ENCODE measurements at places on chromosomes 7 and 10. TPM values are rescaled to one million over a fixed set of nuclear protein-coding genes. Genes with fewer than 3 reads are reported as not detected.

- DNase-seq, result no peak
These were observed 149.4 kb downstream of the SNX10 start for GRCh38 chr7:26441002-26441521.

DNA sequence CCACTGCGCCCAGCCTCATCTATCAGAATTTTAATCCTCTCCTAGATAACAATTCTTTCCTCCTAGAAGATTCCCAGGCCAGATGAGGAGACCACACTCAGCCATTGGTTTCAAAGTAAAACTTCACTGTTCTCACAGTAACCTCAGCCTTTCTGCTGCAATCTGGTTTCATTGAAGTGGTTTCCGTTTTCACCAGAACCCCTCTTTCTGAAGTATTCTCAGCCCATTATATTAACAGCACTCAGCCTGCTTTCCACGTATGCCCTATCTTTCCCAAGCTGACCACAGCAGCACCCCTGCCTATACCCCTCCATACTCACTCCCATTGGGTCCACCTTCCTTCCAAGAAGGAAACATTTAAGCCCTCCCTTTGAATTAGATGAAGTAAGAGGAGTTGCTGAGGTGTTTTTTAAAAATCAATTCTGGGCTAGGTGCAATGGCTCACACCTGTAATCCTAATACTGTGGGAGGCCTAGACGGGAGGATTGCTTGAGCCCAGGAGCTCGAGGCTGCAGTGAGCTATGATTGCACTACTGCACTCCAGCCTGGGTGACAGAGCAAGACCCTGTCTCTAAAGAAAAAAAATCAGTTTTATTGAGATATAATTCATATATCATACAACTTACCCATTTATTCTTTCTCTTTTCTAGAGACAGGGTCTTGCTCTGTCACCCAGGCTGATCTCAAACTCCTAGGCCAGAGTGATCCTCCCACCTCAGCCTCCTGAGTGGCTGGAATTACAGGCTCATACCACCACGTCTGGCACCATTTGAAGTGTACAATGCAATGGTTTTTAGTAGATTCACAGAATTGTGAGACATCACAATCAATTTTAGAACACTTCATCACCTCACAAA lies 11.3 kb downstream of the PLAU start:
- no peak for DNase-seq

DNA sequence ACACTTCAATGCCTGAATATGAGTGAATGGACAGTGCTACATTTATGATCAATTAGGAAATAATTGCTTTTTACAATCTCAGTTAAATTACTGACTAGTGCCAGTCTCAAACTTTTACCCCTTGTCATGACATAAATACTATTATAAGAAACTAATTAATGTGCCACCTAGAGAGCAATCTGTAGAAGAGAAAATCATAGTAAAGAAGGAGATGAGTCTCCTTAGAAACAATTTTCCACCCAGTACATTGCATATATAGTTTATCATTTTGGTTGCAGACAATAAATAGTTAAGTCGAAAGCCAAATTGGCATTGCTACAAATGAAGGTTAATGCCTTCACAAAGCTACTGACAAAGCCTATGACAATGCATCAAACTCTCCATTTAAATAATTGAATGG lies 68.6 kb downstream of the SLC13A1 start:
- no peak for DNase-seq

- no peak for DNase-seq
These were observed 305.0 kb upstream of the LRGUK start for GRCh38 chr7:133822001-133822641.

DNA sequence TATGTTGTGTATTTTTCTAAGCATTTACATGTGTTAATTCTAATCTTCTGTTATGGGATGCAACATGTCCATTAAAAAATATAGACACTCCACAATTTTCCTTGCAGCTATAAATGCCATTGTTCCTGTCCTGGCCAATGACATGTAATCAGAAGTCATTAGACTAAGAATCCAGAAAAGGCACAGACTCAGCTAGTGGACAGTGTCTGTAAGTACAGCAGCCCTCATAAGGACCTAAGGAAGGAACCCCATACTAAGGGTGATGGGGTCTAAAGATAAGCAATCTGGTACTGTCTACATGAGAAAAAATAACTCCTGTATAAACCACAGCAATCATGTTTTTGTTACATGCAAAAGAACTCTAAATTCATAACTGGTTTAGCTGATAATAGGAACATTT lies 115.9 kb downstream of the GPR85 start:
- no peak for DNase-seq

DNA sequence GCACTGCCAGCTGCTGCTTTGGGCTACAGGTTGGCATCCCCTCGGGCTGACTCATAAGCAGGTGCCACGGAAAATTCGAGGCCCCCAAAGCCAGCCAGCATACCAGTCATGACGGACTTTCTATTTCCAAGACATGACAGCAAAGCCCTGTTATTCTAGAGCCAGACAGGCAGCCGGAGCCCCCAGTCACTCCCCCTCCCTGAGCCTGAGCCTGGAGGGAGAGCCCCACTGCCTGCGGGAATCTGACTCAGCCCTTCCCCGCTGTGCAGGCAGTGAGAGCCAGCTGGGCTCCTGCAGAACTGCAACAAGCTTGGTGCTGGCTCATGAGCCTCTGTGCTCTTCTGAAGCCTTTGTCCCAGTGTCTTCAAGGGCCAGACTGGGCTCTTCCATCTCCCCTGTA lies 15.8 kb downstream of the BTBD16 start:
- peak; percentile 62 for DNase-seq

DNA sequence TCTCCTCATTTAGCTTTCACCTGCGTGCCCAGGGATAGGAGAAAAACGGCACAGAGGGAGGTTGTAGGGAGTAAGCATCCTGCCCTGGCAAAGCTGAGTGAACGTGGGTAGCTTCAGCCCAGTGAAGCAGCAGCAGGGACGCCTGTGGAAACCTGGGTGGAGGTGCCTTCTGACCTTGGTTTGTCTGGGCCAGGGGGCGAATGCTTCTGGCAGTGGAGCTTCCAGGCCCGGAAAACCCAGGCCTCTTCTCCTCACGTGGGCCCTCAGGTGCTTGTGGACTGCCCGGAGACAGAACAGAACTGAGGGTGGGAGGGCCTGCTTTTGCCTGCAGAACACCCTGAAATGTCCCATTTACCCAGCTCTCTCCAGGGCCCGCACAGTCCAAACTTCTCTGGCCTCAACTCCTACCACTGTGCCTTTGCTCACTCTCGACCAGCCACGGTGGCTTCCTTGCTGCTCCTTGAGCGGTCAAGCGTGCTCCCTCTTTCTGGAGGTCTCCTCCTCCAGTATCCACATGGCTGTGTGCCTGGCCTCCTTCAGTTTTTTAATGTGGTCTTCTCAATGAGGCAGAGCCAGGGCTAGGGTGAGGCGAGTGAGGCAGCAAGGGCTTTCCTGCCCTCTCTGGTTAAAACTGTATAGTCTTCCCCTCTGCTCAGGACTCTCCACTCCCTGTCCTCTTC lies 62.4 kb downstream of the TMEM209 start:
- DNase-seq, result no peak

DNA sequence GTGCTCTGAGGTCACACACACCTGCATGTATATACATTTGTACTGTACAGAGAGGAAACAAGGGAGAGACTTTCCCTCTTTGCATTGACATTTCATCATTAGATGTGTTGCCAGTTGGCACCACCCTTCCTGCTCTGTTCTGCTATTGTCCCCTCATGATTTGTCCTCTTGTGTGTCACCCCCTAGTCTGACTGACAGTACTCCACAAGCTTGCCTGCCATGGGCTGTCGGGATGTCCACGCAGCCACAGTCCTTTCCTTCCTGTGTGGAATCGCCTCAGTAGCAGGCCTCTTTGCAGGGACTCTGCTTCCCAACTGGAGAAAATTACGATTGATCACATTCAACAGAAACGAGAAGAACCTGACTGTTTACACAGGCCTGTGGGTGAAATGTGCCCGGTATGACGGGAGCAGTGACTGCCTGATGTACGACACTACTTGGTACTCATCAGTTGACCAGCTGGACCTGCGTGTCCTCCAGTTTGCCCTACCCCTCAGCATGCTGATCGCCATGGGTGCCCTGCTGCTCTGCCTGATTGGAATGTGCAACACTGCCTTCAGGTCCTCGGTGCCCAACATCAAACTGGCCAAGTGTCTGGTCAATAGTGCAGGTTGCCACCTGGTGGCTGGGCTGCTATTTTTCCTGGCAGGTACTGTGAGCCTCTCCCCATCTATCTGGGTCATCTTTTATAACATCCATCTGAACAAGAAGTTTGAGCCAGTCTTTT lies 9.4 kb downstream of the CLDN12 start:
- DNase-seq, result peak; percentile 29

GRCh38 chr7:99997545-99998137 lies 17.8 kb upstream of the ZKSCAN1 start:
- DNase-seq, result no peak

DNA sequence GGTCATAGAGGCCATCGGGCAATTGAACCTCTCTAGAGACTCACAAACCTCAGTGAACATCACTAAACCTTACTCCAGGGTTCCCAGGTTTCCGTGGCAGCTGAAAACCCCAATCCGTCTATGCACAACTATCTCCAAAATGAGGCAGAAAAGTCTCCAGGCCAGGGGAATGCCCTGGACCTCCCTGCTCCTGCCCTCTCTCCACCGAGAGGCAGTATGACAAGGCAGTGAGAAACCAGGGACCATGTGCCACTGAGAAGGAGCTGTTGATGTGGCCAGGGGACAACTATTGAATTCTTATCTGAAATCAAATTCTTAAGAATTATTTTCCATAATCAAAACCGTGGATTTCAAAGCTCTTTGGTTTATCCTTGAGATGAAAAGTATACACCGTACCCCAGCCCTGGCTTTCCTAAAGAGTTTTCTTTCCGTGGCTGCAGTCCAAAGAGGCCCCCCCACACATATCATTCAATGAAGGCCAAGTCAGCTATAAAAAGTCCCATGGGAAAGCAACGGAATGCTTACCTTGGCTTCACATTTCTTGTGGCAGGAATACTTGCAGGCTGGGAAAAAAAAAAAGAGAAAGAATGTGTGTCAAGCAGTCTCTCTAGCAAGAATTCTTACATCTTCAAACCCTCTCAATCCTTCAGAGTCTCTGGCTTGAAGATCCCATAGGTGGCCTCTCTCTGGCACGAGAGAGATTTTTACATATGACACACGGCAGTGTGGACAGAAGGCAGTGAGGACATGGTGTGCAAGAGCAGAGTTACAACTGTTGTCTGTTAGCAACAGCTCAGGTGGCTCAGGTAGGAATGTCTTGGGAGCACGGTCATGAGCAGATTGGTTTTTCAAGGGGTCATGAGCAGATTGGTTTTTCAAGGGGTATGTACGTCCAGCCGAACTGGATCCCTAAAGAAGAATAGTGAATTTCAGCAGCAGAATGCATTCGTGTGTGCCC lies 75.2 kb downstream of the TNS3 start:
- DNase-seq, result no peak

GRCh38 chr7:49781996-49782395 lies 8.6 kb downstream of the VWC2 start:
- no peak for DNase-seq

DNA sequence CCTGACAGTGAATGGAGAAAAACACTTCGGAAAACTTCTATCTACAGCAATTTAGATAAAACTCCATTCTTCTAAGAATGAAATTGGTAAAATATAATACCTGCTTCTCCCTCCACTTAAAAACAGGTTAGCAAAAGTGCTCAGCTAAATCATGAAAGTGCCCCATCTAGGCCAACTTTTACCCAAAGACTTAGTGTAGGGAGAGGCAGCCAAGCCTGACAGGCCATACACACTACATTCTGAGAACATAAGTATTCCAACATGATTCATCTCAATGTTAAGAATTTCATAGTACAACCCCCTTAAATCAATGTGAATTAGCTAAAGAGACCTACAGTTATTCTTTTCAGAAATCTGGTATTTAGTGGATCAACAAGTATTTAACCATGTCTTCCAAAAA lies 7.2 kb downstream of the FAM3C start:
- no peak for DNase-seq

DNA sequence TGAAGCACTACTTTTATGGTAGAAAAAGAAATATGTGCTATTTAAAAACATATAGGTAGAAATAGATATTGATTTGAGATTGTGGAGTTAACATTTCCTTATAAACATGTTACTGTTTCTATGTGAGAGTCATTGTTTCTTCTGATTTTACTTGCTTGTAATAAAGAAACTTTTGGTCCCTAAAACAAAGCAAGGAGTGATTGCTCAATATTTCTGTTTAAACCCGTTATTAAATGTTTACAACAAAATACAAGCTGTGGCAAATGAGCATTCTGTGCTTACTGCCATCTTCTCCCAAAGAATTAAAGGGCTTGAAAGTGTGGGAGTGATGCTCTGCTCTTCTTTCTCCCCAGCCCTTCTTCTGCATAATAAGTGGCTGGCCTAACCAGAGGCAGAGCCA lies 22.7 kb upstream of the CBLL1 start:
- no peak for DNase-seq

DNA sequence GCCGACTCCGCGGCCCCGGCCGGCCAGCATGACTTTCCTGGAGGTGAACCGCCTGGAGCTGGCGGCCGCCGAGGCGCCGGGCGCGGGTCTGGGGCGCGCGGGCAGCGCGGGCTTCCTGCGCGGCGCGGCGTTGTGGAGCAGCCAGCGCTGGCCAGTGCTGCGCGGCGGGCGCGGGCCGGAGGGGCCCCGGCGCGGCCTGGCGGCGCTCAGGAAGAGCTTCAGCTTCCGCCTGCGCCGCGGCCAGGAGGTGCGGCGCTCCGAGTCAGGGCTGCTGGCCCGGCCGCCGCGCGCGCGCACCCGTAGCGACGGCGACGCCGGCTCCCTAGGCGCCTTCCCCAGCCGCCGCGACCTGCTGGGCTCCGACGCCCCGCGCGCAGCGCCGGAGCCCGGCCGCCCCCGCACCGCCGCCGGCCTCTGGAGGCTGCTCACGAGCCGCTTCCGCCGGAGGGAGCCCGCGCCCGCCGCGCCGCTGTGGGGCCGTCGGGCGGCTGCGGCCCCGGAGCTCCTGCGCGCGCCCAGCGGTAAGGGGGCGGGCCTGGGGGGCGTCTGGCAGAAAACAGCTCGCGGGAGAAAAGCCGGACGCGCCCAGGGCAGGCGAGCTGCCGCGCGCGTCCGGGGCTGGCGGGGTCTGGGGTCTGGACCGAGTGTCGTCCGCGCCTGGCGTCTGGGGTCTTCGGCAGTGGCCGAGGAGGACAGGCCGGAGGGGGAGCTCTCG lies 29.0 kb downstream of the AGAP3 start:
- no peak for DNase-seq

DNA sequence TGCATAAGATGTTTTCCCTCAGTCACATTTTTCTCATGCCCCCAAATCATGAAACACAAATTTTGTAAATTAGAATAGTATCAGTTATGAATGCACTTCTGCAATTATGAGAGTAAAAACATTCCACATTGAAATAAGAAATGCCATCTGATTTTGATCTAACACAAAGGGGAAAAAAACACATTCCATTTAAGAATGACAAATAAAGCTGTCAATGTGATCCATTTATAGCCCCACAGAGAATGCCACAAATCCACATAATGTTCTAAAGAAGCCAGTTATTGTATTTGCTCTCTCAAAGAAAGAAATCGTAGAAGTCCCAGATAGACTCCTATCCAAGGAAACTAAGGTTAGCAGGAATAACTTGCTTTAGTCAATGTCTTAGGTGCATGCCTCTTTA lies 48.7 kb upstream of the RHOBTB1 start:
- DNase-seq, result no peak

Gene CTAGE4
- 0.15 TPM for total RNA-seq

Gene CPN1
- not detected for total RNA-seq

Gene TAS2R41
- total RNA-seq, result not detected

Gene SH2D4B
- not detected for total RNA-seq
